ENCODE measurements at places on chromosomes 2 and 18.
A peak's percentile ranks its signal among the peaks of the same experiment; 100 is the strongest.

- no peak for DNase-seq
- no peak overlapping the region for H3K4me3 ChIP-seq
- no peaks in the 10 kb centered on the region for H3K4me1 ChIP-seq
- no peak overlapping the region for H3K27ac ChIP-seq
- H3K27me3 ChIP-seq, result no peaks in the 10 kb centered on the region
Observed at GRCh38 chr2:40144022-40144421, 307.9 kb downstream of the SLC8A1 start.

DNA sequence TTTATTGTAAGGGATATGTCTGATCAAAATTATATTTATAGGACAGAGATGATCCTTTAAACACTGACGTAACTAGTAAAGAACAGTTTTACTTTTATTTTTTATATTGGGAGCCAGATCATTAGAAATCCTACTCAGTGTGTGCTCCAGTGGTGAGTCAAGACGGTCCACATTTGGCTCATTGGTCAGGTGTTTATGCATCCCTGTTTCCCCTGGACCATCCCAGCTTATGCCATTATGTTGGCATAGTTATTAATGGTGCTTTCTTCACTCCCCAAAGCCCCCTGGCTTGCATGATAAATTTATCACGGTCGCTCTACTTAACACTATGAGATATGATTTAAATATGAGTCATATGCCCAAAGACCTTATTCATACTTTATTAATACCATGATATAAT is 293.4 kb downstream of the XIRP2 start:
- DNase-seq, result no peak
- no peaks in the 10 kb centered on the region for H3K36me3 ChIP-seq
- no peak overlapping the region for H3K4me3 ChIP-seq
- H3K4me1 ChIP-seq, result no peaks in the 10 kb centered on the region
- no peaks in the 10 kb centered on the region for H3K27me3 ChIP-seq
- H3K27ac ChIP-seq, result no peak overlapping the region

GRCh38 chr18:30982285-30982992 is 60.1 kb downstream of the DSC3 start:
- H3K4me3 ChIP-seq, result no peak overlapping the region
- no peaks in the 10 kb centered on the region for H3K4me1 ChIP-seq
- H3K27me3 ChIP-seq, result no peaks in the 10 kb centered on the region
- no peaks in the 10 kb centered on the region for H3K36me3 ChIP-seq
- no peak for DNase-seq
- no peak overlapping the region for H3K27ac ChIP-seq

DNA sequence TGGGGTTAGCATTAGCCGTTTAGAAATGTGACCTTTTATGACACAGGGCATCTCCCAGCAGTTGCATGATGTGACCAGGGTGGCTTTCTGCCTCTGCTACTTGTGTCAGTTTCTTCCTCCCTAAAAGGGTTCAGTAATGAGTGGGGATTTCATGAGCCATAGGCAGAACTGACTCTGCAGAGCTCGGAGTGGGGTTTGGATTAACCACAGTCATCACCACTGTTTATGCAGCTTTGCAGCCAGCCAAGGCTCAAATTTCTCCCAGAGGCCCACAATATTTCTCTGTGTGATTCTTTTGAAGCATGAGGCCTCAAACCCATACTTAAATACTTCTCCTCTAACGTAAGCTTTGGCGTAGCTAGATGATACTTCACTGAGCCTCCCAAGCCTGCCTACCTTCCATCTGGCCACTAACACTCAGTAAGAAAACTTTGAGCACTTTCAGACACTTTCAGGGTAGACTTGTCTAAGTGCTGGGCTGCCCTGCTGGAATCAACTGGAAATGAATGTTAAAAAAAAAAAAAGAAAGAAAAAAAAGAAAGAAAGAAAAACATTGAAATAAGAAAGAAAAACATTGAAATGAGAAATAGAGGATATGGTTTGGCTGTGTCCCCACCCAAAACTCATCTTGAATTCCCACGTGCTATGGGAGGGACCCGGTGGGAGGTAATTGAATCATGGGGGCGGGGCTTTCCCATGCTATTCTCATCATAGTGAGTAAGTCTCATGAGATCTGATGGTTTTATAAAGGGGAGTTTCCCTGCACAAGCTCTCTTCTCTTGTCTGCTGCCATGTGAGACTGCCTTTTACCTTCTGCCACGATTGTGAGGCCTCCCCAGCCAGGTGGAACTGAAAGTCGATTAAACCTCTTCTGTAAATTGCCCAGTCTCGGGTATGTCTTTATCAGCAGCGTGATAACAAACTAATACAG is 11.5 kb upstream of the LAPTM4A start:
- H3K27ac ChIP-seq, result no peak overlapping the region
- H3K4me1 ChIP-seq, result no peaks in the 10 kb centered on the region
- no peaks in the 10 kb centered on the region for H3K36me3 ChIP-seq
- H3K4me3 ChIP-seq, result no peak overlapping the region

- H3K4me3 ChIP-seq, result no peak overlapping the region
- no peak for DNase-seq
- H3K27ac ChIP-seq, result no peak overlapping the region
- H3K36me3 ChIP-seq, result no peaks in the 10 kb centered on the region
- H3K27me3 ChIP-seq, result no peaks in the 10 kb centered on the region
- peaks cover 2% of the 10 kb centered on the region for H3K4me1 ChIP-seq
Observed at GRCh38 chr2:12778811-12779579, 62.3 kb downstream of the TRIB2 start.

DNA sequence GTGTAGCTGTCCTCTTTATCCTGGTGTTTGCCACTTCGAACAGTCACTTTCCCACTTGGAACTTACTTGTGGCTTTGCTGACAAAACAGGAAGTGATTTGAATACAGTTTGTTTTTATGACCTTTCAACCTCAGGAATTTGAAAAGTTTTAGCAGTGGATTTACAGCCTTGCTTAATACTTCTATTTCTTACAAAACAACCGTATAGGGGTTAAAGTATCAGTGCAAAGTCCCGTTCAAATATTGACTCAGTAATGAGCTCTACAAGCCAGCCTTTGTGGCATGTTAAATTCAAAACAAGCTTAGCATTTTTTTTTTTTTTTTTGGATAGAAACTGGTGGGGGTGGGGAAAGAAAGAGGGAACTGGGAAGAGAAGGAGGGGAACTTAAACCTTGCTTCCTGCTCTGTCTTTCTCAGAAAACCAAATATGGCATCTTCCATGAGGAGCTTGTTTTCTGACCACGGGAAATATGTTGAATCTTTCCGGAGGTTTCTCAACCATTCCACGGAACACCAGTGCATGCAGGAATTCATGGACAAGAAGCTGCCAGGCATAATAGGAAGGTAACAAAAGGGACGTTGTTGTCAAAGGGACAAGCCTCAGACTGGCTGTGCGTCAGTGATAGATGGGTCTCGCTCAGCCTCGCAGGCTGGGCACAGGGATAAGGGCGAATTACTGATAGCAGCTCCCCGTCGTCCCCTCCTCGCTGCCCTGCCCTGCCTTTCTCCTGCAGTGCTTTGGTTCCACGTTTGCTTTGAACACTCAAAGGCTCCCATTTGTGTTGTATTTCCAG is at the start of gene HNMT:
HNMT (plus strand) TSS at position 408 of the 793 bp plus-strand sequence; CDS start at position 427, 19 bp downstream.
- H3K27ac ChIP-seq, result peak within 1 kb of the TSS; percentile 96
- H3K4me1 ChIP-seq, result peaks cover 22% of the 10 kb centered on the region

- no peaks in the 10 kb centered on the region for H3K4me1 ChIP-seq
- H3K27ac ChIP-seq, result no peak overlapping the region
Observed at GRCh38 chr2:186429104-186429503, 57.0 kb upstream of the ZC3H15 start.

GRCh38 chr2:157784169-157784822 is 91.8 kb downstream of the ACVR1 start:
- H3K36me3 ChIP-seq, result no peaks in the 10 kb centered on the region
- peaks cover 54% of the 10 kb centered on the region for H3K4me1 ChIP-seq
- DNase-seq, result no peak
- H3K4me3 ChIP-seq, result no peak overlapping the region
- H3K27ac ChIP-seq, result no peak overlapping the region
- H3K27me3 ChIP-seq, result peaks cover 1% of the 10 kb centered on the region

DNA sequence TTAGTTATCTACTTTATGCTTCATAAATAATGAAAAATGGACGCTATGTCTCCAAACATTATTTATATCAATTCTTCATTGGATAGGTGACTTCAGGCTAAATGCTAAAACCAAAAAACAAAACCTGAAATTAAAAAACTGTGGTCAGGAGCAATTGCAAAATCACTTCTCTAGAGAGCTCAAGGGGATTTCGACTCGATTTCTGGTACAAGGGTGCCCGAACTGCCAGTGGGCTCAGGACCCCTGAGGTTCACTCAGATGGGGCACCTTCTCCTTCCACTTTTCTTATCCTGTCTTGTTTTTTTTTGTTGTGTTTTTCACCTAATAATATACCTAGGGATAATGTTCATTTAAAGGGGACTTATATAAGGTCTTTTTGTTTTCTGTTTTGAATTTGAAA is 65.8 kb upstream of the CELF4 start:
- no peaks in the 10 kb centered on the region for H3K36me3 ChIP-seq
- no peak for DNase-seq

- H3K27ac ChIP-seq, result no peak overlapping the region
- H3K27me3 ChIP-seq, result peaks cover 6% of the 10 kb centered on the region
- H3K36me3 ChIP-seq, result no peaks in the 10 kb centered on the region
- H3K4me3 ChIP-seq, result no peak overlapping the region
- peaks cover 3% of the 10 kb centered on the region for H3K4me1 ChIP-seq
Observed at GRCh38 chr2:95017071-95017501, 8.4 kb upstream of the MAL start.

- H3K27me3 ChIP-seq, result peaks cover 1% of the 10 kb centered on the region
- no peak overlapping the region for H3K27ac ChIP-seq
- no peak overlapping the region for H3K4me3 ChIP-seq
- no peak for DNase-seq
- H3K4me1 ChIP-seq, result no peaks in the 10 kb centered on the region
- no peaks in the 10 kb centered on the region for H3K36me3 ChIP-seq
Observed at GRCh38 chr18:74541703-74542555, 7.6 kb downstream of the CNDP1 start.

GRCh38 chr2:121472470-121472993 is 58.1 kb upstream of the RNU4ATAC start:
- H3K36me3 ChIP-seq, result peaks cover 19% of the 10 kb centered on the region
- H3K4me1 ChIP-seq, result peaks cover 46% of the 10 kb centered on the region
- no peak overlapping the region for H3K4me3 ChIP-seq
- no peak for DNase-seq
- peak overlapping the region; percentile 72 for H3K27ac ChIP-seq
- peaks cover 3% of the 10 kb centered on the region for H3K27me3 ChIP-seq

GRCh38 chr2:109408043-109408335 is 205.8 kb downstream of the SEPTIN10 start:
- H3K27ac ChIP-seq, result no peak overlapping the region
- peaks cover 38% of the 10 kb centered on the region for H3K4me1 ChIP-seq
- H3K36me3 ChIP-seq, result peaks cover 3% of the 10 kb centered on the region
- peaks cover 15% of the 10 kb centered on the region for H3K27me3 ChIP-seq
- DNase-seq, result no peak

- peaks cover 21% of the 10 kb centered on the region for H3K27me3 ChIP-seq
- no peak overlapping the region for H3K4me3 ChIP-seq
- H3K36me3 ChIP-seq, result peaks cover 20% of the 10 kb centered on the region
- H3K27ac ChIP-seq, result no peak overlapping the region
- no peak for DNase-seq
Observed at GRCh38 chr2:239596253-239596652, 195.4 kb upstream of the HDAC4 start.

GRCh38 chr2:132670496-132671150 is 618 bp upstream of the LYPD1 start:
- H3K4me1 ChIP-seq, result peaks cover 8% of the 10 kb centered on the region
- no peaks in the 10 kb centered on the region for H3K36me3 ChIP-seq
- DNase-seq, result peak; percentile 11

GRCh38 chr2:227462462-227462951 is 9.4 kb upstream of the AGFG1 start:
- H3K4me1 ChIP-seq, result peaks cover 3% of the 10 kb centered on the region
- DNase-seq, result peak; percentile 8
- no peak overlapping the region for H3K4me3 ChIP-seq
- H3K36me3 ChIP-seq, result no peaks in the 10 kb centered on the region
- H3K27ac ChIP-seq, result no peak overlapping the region
- H3K27me3 ChIP-seq, result no peaks in the 10 kb centered on the region

- peaks cover 29% of the 10 kb centered on the region for H3K4me1 ChIP-seq
- no peak for DNase-seq
- peaks cover 2% of the 10 kb centered on the region for H3K27me3 ChIP-seq
- H3K27ac ChIP-seq, result peak overlapping the region; percentile 25
Observed at GRCh38 chr2:112691881-112692281, 28.9 kb upstream of the NT5DC4 start.

- H3K36me3 ChIP-seq, result no peaks in the 10 kb centered on the region
- peaks cover 1% of the 10 kb centered on the region for H3K27me3 ChIP-seq
- no peak for DNase-seq
- H3K4me3 ChIP-seq, result no peak overlapping the region
Observed at GRCh38 chr2:608711-609110, 68.5 kb downstream of the TMEM18 start.

DNA sequence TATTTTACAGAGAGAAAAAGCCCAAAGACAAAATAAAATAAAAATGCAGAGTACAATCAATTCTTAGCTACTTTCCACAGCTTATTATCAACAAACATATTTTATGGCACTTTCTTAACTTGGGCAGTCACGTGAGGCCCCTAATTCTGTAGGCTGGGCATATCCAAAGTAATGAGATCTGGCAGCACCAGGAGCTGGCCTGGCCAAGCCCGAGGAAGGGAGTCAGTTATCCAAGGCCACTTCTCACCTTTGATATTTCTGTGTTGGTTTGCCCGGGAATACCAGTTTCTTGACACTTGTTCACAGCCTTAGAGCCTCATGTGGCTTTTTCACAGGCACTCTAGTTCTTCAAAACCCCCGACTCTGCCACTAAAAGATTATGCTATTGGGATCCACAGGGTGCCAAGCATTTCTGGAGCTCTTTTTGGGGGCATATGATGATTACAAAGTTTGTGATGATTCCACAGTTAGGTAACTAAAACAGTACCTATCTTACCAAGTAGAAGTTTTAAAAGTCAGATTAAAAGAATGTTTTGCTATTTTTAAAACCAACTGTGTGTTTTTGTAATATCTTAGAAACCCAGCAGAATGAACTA is 90.4 kb downstream of the MEP1B start:
- H3K27me3 ChIP-seq, result peaks cover 6% of the 10 kb centered on the region
- DNase-seq, result no peak
- H3K36me3 ChIP-seq, result no peaks in the 10 kb centered on the region
- no peak overlapping the region for H3K4me3 ChIP-seq
- H3K4me1 ChIP-seq, result no peaks in the 10 kb centered on the region
- no peak overlapping the region for H3K27ac ChIP-seq

DNA sequence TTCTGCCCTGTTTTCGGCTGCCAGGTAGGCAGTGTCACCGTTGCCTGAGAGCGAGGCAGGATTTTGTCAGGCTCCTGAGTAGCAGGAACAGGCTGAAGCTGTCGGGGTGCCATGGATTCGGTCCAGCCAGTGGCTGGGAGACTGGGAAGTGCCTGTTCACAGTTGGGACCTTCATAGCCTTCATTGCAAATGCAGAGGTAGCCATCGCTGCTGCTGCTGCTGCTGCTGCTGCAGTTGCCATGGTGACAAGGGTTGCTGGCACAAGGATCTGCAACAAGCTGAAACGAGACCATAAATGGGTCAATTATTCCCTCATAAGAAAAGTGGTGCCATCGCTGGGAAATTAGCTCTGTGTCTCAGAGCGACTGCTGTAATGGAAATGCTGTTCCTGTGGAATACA is 122.7 kb downstream of the DNER start:
- H3K4me1 ChIP-seq, result peaks cover 5% of the 10 kb centered on the region
- no peaks in the 10 kb centered on the region for H3K36me3 ChIP-seq
- H3K4me3 ChIP-seq, result no peak overlapping the region
